ENCODE measurements at places on chromosomes 2 and 18. TPM values are rescaled to one million over a fixed set of nuclear protein-coding genes. Genes with fewer than 3 reads are reported as not detected.
A peak's percentile ranks its signal among the peaks of the same experiment; 100 is the strongest.

DNA sequence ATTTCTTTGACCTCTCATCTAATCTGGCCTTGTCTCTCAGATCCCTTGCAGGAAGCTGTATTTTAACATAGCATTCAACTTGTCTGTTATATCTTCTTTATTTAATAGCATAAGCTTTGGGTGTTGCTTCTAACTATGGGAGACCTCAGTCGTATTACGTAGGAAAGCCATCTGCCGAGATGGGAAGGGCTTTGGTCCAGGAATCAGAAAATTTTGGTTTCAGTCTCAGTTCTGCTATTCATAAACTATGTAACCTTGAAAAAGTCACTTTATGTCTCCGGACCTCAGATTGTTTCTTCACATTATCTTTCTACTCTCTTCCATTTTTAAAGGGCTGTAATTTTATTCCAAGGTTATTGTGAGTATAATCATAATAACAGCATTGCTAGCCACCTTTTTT lies 297.7 kb downstream of the SATB2 start:
- no peak for DNase-seq

DNA sequence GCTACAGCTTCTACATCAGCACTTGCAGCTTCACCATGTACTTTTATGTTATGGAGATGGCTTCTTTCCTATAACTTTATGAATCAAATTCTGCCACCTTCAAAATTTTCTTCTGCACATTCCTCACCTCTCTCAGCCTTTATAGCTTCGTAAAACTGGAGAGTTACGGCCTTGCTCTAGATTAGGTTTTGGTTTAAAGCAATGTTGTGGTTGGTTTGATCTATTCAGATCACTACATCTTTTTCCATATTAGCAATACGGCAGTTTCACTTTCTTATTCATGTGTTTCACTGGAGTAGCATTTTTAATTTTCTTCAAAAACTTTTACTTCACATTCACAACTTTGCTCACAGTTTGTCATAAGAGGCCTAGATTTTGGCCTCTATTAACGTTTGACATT lies 242.9 kb upstream of the GYPC start:
- DNase-seq, result no peak

- DNase-seq, result no peak
Measured at GRCh38 chr2:29520001-29520400, 401.4 kb downstream of the ALK start.

DNA sequence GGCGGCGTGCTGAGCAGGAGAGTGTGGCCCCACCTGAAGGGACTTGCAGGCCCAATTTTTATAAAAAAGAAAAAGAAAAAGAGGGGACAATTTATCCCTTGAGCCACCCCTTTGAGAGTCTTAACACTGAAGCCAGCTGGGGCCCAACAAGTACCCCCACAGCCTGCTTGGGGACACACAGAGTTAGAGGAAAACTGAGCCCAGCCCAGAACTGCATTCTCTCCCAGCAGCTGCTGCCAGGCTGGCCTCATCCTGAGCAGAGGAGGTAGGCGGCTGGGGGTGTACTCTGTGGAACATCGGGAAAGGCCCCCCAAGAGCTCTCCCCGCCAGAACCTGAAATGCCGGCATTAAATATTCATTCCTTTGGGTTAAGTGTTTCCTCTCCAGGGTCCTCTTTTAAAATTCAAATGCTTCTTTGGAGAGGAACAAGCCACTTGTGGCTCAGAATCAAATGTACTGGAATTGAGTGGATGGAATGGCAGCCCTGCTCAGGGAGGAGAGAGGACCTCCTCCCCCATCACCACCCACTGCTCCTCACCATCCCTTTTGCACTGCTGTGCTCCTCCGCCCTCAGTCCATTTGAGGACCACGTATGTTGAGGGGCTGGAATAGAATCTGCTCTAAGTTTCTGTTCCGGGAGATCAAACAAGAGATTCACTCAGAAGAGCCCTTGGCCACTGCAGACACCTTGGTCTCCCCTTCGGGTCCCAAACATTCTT lies 45.6 kb downstream of the C1QL2 start:
- DNase-seq, result no peak

SCN3A gene
- total RNA-seq, result 5.3 TPM

GRCh38 chr18:24669502-24669901 lies 209.1 kb downstream of the HRH4 start:
- DNase-seq, result no peak

GRCh38 chr2:46951290-46952064 lies 35.9 kb upstream of the MCFD2 start:
- DNase-seq, result no peak

- DNase-seq, result no peak
Measured at GRCh38 chr18:13313006-13313686, 94.6 kb downstream of the LDLRAD4 start.

- DNase-seq, result peak; percentile 50
Measured at GRCh38 chr2:239399433-239399920, 1.3 kb downstream of the HDAC4 start.

STAM2 gene
- 44.6 TPM for total RNA-seq

- DNase-seq, result no peak
Measured at GRCh38 chr18:3130344-3130743, 89.4 kb downstream of the MYOM1 start.

DNA sequence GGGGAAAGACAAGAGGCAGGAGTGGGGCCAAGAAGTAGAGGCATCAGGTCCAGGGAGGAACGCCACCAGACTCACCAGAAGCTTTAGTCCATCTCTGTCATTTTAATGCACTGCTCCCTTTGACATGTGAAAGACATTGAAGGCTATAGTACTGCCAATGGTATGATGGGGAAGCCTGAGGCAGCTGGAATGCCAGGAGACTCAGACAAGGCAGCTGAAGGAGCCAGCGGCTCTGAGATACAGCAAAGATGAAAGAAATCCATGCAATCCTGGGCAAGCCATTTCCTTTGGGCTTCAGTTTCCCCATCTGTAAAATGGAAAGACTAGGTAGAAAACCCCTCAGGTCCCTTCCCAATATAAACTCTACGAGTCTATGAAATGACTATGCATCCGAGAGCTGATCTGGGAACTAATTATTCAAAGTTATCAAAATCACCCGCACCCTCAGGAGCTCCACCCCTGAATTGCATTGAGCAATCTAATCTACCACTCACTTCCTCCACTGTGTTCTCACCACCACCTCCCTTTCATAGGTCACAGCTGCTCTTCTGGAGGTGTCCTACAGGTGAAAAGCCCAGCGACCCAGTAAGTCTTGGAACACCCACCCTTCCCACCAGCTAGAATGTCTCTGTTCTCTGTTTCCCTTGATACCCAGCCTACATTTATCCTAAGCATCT lies 3.1 kb downstream of the CXCR2 start:
- DNase-seq, result no peak

DNA sequence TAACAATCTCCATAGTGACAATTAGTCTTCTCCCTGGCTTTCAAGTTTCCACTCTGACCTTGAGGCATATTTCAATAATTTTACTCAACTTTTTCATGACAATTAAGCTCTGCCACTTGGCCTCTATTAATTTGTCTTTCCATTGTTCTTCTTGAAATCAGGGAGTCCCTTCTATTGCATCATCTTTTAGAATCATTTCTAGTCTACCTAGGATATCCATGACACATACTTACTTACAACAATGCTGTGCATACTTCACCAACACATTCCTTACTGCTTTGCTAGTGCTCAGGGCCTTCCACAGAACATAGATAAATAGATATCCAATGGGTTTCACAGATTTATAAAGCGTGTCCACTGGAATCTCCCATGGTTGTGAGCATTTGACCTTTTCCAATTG lies 331.5 kb upstream of the LRP1B start:
- DNase-seq, result no peak

GRCh38 chr18:34816183-34816582 lies 106.1 kb downstream of the DTNA start:
- no peak for DNase-seq

RNF25 gene
- total RNA-seq, result 22.7 TPM

- DNase-seq, result no peak
Measured at GRCh38 chr2:124437811-124438210, 412.7 kb downstream of the CNTNAP5 start.

CCDC148 gene
- total RNA-seq, result 1.4 TPM

GRCh38 chr2:230809677-230810251 lies 55.0 kb upstream of the ITM2C start:
- no peak for DNase-seq

GRCh38 chr18:51852681-51853080 lies 487.3 kb upstream of the DCC start:
- no peak for DNase-seq

TXNDC2 gene
- total RNA-seq, result 0.16 TPM

MC5R gene
- total RNA-seq, result not detected

ACVR2A gene
- 26.5 TPM for total RNA-seq

GRCh38 chr2:33219850-33220275 lies 256.6 kb upstream of the RASGRP3 start:
- no peak for DNase-seq

ITPRIPL1 gene
- total RNA-seq, result 6.9 TPM

GRCh38 chr2:67616749-67617148 lies 219.6 kb downstream of the ETAA1 start:
- DNase-seq, result no peak

GRCh38 chr2:238501311-238501710 lies 74.6 kb downstream of the ASB1 start:
- DNase-seq, result no peak

DSC2 gene
- 8.0 TPM for total RNA-seq

DNA sequence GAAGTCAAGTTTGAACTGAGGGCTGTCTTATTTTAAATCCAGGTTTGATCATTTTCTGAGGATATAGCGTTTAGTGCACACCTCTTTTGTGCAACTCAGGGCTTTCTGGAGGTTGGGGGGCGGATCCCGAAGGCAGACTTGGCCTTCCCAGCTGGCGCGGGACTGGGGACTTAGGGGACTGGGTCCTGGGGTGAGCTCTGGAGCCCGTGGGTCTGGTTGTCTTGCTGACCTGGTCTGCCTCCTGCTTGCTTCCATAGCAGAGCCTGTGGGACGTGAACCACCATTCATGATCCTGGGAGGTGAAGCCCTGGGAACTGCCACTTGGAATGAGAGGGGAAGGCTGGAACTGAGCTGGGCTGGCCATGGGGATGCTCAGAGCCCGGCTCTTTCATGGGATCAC lies 63.1 kb downstream of the AGAP1 start:
- DNase-seq, result no peak

DNA sequence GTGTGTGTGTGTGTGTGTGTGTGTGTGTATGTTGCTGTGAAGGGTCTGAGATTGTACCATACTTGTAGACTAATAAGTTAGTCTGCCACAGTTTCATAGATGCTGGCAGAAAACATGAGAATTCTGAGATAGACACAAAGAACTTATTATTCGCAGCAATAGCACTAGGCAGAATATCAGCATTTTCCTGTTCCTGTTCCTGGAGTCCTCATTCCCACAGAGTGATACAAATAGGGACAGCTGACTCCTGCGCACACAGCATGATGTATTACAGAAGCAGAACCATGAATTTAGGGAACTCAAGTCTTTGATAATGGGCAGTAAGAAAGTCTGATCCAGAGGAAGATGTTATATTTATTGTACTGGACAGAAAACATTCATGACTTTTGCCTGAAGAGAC lies 1466.3 kb downstream of the DPP10 start:
- DNase-seq, result no peak

DNA sequence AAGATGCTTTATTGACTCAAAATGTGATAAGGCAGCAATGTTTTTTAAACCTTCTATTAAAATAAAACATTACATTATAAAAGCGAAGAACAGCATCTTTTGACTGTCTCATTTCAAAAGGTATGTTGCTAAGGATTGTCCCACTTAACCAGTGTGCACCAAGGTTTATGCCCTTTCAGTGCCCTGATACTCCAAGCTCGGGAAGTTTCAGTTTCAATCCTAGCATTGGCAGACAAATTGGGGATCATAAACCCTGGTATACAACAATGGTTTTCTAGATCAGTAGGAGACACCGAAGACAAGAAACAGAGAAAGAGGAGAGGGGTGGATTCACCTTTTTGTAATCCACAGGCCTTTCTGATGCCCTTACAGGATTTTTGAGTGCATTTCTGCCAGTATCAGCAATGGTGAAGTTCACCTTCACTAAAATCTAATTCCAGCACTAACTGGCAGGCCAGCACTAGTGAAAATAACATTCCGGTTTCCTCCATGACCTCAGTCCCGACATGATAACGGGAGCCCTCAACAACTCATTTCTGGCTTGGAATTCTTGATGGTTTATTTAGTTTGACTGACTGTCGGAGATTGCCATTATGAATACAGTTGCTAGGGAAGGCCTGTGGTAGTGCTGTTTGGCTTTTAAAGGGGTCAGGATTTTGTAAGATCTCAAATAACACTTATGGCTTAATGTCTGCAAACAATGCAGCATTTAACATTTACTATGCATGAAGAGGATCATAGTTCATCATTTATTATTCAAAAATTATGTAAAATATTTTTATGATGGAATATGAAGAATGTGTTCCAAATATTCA lies 33.3 kb upstream of the FIGN start:
- no peak for DNase-seq

GALM gene
- 22.5 TPM for total RNA-seq

GRCh38 chr18:77422974-77423867 lies 173.6 kb downstream of the GALR1 start:
- no peak for DNase-seq

CCDC85A gene
- total RNA-seq, result 3.1 TPM

FAM228A gene
- 0.88 TPM for total RNA-seq

- no peak for DNase-seq
Measured at GRCh38 chr2:58289029-58289428, 47.9 kb upstream of the FANCL start.

- DNase-seq, result no peak
Measured at GRCh38 chr2:69731147-69731970, 10.6 kb upstream of the ANXA4 start.

- DNase-seq, result peak; percentile 89
Measured at GRCh38 chr2:128408349-128409305, 90.0 kb upstream of the HS6ST1 start.

DNA sequence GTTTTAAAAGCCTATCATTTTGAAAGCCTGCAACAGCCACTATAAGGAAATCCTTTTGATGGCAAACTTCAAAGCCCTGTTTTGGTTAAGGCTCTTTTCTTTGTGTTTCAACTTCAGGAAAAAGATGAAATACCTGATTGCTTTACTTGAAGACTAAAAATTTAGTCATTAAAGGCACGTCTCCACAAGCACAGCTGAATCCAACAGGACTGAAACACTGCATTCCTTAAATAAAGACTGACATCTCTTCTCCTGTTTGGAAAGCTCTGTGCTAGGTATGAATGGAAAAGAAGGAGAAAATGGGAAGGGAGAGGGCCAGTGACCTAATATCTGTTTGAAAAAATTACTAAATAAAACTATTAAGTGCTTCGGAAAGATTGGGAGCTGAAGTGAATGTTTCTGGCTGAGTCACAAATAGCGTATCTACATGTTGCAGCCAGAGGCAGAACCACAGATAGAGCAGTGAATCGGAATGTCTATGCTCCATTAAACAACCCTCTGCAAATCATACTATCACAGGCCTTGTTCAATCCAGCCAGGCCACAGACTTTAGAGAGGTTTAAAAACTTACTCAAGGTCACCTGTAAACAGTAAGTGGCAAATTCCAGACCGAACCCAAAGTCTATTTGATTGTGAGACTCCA lies 21.1 kb upstream of the RALBP1 start:
- DNase-seq, result no peak

ANKZF1 gene
- total RNA-seq, result 101 TPM

EMX1 gene
- total RNA-seq, result not detected

ATRAID gene
- 146 TPM for total RNA-seq

Measured in breast epithelium (tissue), 4 donors.